ENCODE measurements at places on chromosomes 11 and 22.

DNA sequence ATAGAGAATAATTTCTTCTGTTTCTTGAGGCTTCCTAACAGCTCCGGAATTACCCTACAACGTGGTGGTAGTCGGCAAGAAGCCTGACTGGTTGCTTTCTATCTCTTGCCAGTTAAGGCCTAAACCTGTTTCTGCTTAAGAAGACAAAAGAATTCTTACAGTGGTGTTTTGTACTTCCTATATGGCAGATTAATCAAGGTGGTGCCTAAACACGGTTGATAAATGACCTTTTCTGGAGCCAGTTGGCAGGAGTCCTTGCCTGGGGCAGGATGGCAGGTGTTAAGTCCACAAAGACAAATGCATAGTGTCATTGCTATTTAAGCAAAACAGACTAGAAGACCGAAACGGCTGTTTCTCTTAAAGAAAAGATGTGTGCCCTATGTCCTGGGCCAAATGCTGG lies 9.9 kb downstream of the GVQW3 start:
- DNase-seq = no peak

DNA sequence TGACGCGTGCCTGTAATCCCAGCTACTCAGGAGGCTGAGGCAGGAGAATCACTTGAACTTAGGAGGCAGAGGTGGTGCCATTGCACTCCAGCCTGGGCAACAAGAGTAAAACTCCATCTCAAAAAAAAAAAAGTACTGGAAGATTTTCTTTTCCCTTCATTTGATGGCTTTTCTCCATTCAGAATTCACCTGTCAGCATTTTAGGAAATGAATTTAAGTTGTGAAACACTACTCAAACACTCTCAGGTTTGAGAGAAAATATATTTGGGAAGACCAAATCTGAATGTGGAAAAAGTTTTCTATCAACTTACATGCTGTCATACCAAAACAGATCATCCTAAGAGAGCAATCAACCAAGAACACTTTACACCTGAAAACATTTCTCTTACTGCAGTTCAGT lies 2.7 kb downstream of the EIF4ENIF1 start:
- no peak for DNase-seq

DNA sequence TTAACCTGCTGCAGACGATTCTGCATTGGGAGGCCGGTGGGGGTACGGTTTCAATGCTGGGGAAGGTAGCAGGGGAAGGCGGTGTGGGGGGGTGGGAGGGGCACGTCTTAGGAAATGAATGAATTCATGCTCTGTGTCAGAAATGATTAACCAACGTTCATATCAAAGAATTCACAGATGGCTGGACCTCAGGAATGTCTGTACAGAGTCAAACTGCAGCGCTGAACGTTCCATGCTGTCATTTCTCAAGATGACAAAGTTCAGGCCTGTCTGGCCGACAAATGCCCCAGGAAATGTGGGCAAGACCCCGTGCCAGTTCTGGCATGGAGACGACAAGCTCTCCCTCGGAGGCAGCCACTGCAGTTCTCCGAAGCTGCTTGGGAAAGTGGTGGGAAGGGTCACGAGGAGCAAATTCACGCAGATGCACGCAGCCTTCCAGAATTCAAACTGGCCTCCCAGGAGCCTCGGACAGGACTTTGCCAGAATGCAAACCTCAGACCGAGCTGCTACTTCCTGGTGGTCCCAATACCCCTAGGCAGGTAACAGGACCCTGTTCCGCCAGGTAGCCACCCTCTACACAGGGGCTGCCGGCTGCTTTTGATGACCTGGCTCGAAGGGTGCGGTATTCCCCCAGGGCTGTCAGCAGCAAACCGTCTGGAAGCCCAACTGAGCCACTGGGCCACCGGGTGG lies 81.5 kb downstream of the TRMU start:
- no peak for DNase-seq

DNA sequence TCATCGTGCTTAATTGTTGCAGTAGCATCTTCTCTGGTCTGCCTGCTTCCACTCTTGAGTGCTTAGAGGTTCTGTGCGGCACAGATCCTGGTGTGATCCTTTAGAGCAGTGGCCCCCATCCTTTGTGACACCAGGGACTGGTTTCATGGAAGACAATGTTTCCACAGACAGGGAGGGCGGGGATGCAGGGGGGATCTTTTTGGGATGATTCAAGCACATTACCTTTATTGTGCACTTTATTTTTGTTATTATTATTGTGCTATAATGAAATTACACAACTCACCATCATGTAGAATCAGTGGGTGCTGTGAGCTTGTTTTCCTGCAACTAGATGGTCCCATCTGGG lies 76.8 kb upstream of the SHANK2 start:
- no peak for DNase-seq

Data from neuronal stem cell (in vitro differentiated cells).